ENCODE measurements at places on chromosomes 1 and 21.

DNA sequence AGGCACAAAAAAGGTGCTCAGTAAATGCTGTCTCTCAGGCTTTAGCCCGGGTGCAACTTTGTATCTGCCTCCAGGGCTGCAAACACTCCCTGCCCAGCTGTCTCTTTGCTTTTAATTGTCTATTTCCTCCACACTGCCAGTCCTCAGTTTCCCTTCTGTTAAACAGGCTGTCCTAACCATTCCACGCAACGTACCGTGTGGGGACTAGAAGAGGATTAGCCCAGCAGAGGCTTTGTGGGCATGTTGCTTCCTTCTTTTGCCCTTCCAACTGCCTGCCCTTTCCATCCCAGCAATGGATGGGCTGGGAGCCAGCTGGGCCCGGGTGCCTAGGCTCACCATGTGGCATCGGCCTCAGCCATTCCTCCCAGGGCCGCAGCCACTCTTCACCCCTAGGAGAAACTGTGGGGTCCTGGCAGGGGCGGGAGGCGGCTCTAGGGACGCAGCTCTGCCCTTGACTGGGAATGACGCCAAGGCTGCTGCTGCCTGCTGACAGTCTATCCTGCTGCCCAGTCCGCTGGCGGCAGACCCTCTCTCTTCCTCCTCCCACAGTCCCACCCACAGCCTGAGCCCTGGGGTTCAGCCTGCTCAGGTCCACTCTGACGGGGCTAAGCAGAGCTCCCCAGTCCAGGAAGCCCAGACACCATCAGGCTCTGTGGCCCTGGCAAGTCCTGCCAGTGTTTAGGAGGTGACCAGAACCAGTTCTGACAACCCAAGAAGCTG is 40.6 kb upstream of the LRP8 start:
- DNase-seq, result no peak

DNA sequence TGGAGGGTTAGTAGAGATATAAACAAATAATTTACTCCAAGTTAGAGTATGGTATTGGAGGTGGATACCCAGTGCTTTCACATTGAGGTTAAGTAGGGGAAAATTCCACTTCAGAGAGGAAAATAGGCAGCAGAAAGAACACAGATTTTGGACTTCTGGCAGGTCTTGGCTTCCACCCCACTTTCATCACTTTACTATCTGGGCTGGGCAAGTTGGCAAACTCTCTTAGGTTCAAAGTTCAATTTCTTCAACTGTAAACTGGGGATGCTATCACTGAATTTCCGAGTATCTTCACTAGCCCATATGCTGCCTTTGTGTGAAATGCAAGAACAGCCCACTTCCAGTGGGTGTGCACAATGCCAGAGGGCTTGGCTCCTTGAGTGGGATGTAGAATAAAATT is 214.9 kb downstream of the GABPA start:
- DNase-seq, result no peak

DNA sequence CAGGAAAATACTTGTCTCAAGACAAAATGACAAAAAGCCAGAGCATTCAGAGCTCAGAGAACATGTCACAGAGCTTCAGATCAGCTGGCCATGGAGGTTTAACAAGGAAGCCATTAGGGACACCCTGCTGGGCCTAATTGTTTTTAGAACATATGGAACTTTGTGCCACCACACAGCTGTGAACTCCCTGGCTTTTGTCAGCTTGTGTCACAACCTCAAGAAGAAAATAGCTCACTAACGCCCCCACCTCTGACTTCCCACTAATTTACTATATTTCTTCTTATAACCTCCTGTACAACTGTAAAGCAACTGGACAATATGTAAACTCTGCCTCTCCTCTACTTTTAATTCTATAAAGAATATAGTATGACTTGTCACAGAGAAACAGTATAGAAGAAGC is 21.0 kb upstream of the TDRD10 start:
- DNase-seq, result no peak

- DNase-seq, result no peak
Observed at GRCh38 chr1:217135987-217136894, 413.0 kb upstream of the ESRRG start.

DNA sequence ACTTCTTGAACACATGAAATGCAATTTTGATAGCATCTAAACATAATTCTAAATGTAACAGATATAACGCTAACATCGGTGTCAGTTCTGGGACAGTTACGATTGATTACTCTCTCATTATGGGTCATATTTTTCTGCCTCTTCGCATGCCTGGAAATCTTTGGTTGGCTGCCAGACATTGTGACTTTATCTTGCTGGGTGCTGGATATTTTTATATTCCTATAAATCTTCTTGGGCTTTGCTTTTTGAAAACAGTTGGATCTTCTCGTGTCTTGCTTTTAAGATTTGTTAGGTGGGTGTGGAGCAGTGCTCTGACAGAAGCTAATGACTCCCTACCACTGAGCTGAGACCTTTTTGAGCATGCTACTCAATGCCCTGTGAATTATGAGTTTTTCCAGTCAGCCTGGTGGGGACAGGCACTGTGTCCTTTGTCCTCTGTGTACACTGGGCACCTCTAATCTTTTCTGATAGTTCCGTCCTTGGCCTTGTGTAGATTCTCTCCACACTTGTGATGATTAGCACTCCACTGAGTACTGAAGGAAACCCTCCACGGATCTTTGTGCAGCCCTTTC is 28.0 kb upstream of the EDARADD start:
- DNase-seq, result no peak

DNA sequence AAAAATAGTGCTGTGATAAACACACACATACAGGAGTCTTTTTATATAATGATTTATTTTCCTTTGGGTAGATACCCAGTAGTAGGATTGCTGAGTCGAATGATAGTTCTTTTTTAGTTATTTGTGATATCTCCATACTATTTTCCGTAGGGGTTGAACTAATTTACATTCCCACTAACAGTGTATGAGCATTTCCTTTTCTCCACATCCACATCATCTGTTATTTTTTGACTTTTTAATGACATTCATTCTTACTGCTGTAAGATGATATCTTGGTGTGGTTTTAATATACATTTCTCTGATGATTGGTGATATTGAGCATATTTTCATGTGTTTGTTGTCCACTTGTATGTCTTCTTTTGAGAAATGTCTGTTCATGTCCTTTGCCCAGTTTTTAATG is 78.3 kb downstream of the NIBAN1 start:
- DNase-seq, result no peak

- no peak for DNase-seq
Observed at GRCh38 chr1:53766831-53767405, 28.0 kb upstream of the GLIS1 start.

DNA sequence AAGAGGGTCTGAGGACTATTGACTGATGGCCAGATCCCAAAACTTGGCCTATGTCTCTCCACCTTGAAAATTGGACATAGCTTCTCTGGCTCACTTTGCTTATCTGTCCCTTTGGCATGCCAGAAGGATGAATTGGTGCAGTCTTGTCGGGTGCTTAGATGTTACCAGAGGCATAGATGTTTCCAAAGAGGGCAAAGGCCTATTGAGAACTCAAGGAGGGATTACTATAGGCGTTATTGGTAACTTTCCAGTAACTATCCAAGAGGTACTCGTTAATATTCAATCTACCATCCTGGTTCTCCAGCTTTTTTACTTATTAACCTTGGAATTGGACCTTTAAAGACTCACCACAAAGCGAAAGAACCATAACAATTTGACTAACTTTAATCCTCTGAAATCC is 368.3 kb upstream of the ESRRG start:
- DNase-seq, result no peak

- peak; percentile 40 for DNase-seq
Observed at GRCh38 chr1:240575981-240576662, 35.8 kb downstream of the GREM2 start.

DNA sequence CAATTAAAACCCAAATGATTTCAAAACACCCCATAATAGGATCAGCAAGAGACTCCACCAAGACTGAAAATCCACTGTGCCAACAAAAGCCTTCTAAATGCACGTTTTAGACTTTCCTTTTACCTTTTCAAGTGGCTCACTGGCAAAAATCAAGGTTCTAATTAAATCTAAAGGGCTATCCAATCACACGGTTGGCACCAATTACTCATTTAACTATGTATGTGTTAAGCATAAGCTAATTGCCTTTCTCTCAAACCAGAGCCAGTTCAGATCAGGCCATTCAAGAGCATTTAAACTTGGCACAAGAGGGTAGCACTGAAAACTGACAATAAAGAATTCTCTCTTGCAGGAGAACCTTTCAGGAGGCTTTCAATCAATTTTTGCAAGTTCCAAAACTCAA is 139.5 kb downstream of the RGS7 start:
- no peak for DNase-seq

GRCh38 chr1:178300352-178300699 is 196.4 kb downstream of the CLEC20A start:
- DNase-seq, result no peak

- DNase-seq, result no peak
Observed at GRCh38 chr1:66330722-66331141, 203.2 kb upstream of the SGIP1 start.

- DNase-seq, result peak; percentile 87
Observed at GRCh38 chr1:108561689-108562326, 1.9 kb downstream of the EEIG2 start.

GRCh38 chr1:36752431-36752830 is 269.7 kb upstream of the CSF3R start:
- DNase-seq, result no peak

- DNase-seq, result no peak
Observed at GRCh38 chr1:5198328-5198727, 543.9 kb downstream of the AJAP1 start.

DNA sequence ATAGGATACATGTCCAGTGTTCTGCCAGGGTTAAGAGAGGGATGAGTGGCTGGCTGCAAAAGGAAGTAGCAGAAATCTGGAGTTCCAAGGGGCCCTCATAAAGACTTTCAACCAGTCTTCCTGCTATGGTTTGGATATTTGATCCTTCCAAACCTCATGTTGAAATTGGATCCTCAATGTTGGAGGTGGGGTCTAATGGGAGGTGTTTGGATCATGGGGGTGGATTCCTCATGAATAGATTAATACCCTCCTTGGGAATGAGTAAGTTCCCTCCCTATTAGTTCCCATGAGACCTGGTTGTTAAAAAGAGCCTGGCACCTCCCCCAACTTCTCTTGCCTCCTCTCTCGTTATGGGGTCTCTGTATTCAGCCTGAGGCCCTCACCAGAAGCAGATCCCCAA is 10.1 kb upstream of the GNG12 start:
- no peak for DNase-seq

GRCh38 chr1:195866091-195866780 is 742.0 kb downstream of the KCNT2 start:
- no peak for DNase-seq

- no peak for DNase-seq
Observed at GRCh38 chr1:158203693-158204457, 23.2 kb downstream of the CD1D start.

All from activated CD4-positive, alpha-beta memory T cell treated with anti-CD3 and anti-CD28 coated beads, Interleukin-2, amount 10 ng/mL, durations not matched to agents 7 days and 5 days (primary cell).